NK-92 treated with Interleukin-12 subunit alpha and Interleukin-12 subunit beta, amount 100 ng/mL, for 24 hours (cell line): ENCODE measurements at places on chromosomes 3 and 15.

GRCh38 chr15:41970456-41970855 is 1.9 kb downstream of the EHD4 start:
- DNase-seq: no peak

DNA sequence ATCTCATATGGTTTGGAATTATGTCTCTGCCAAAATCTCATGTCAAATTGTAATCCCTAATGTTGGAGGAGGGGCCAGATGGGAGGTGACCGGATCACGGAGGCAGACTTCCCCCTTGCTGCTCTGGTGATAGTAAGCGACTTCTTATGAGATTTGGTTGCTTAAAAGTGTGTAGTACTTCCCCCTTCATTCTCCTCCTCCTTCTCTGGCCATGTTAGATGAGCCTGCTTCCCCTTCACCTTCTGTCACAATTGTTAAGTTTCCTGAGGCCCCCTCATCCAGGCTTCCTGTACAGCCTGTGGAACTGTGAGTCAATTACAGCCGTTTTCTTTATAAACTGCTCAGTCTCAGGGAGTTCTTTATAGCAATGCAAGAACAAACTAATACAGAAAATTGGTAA is 51.1 kb downstream of the NEDD4 start:
- no peak for DNase-seq

- no peak for DNase-seq
Measured at GRCh38 chr15:41258750-41259471, 27.8 kb downstream of the CHP1 start.

DNA sequence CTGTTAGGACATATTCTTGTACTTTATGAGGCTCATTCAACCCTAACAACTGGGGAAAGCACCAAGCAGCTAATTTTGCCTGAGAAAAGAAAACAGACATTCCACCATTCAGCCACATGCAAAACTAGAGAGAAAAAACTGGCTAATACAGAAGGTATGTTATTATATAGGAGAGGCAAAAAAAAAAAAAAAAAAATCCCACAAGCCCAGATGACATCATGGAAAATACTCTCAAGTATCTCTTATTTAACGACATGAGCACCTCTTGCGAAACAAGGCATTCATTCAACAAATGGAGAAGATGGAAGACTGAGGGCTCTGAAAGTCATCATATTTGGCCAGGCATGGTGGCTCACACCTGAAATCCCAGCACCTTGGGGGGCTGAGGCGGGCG is 61.5 kb downstream of the PRICKLE2 start:
- no peak for DNase-seq

DNA sequence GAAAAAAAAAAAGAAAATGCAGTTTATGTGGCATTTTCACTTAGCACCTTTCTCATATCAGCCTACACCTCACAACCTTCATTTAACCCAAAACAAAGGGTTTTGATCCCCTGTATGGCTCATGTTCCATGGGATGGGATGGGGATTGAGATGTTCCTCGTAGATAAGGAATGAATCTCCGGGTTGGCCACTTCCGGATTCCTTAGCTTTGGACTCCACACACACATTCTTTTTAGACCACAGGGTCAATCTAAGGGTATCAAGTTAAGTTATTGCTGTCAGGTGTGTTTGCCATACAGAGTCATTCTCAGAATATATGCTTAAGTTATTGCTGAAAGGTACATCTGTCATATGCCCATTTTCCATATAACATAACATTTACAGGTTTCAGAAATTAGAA is 301.4 kb upstream of the TGFBR2 start:
- no peak for DNase-seq

GRCh38 chr3:143428294-143428693 is 308.7 kb downstream of the CHST2 start:
- no peak for DNase-seq

DNA sequence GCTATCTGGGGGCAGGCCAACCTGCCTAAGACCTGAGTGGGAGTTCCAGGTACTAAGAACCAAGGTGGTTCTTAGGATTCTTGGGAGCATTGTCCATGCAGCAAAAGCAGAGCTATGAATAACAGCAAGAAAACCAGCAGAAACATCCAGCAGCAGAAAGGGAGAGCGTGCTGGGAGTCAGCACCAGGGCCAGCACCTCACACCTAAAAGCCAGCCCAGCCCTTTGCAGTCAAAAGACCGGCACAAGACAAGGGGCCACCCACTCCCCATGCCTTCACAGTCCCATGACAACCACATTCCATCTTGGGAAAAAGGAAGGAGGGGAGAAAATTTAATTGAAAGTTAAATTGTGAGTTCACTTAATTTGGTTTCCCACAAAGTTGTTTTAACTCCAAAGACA is 364.9 kb downstream of the AGBL1 start:
- DNase-seq: no peak

- DNase-seq: no peak
Measured at GRCh38 chr3:82707035-82707434, 945.6 kb upstream of the GBE1 start.

GRCh38 chr15:72825829-72826228 is 42.3 kb upstream of the ADPGK start:
- no peak for DNase-seq

DNA sequence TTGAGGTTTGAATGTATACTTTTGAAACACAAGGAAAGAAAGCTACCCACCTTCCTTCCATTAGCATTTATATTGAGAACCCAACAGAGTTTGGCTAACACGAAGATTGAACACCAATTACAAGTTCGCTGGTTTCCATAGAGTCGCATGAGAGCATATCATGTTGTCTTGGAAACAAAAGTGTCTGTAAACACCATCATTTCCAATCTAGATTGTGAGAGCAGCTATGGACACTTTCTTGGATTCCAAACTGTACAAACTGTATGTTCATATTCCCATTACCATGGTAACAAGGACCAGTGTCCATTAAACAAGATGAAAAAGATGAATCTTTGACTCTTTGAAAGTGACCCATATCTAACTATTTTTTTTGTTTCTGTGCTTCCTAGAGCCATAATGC is 529.9 kb upstream of the ROBO1 start:
- no peak for DNase-seq

- no peak for DNase-seq
Measured at GRCh38 chr3:25683882-25684281, 19.2 kb upstream of the TOP2B start.

DNA sequence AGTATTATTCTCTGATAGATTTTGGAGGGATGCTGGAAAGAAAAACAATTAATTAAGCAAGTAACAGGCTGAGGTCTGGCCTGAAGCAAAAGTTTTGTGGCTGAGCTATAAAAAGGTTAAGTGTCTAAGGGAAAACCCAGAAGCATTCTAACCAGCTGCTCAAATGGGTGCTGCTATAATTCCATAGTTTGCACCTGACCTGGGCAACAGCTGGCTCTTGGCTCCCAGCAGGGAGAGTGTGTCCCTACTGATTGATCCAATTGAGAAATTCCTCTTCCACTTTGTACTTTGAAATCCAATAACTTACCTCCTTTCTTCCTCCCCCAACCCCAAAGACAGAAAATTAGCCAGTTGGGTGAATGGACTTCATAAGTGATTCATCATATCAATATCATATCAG is 27.7 kb upstream of the SMAD3 start:
- no peak for DNase-seq

GRCh38 chr3:104547031-104547430 is 819.7 kb upstream of the ALCAM start:
- DNase-seq: no peak

DNA sequence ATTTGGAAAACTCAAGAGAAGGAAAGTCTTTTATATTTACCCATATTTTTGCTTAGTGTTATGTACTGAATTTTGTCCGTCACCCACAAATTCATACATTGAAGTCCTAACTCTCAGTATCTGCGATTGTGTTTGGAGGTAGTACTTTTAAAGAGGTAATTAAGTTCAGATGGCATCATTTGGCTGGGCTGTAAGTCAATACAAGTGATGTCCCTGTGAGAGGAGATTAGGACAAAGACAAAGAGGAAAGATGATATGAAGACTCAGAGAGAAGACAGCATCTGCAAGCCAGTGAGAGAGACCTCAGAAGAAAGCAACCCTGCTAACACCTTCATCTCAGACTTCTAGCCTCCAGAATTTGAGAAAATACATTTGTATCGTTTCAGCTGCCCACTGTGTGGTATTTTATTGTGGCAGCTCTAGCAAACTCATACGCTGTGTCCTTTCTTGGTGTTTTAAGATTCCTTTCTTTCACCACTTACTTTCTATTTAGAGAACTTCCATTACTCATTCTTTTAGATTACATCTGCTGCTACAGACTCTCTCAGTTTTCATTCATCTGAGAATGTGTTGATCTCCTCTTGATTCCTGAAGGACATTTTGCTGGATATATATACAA is 17.0 kb downstream of the LRCH3 start:
- DNase-seq: no peak

- no peak for DNase-seq
Measured at GRCh38 chr3:107236655-107237337, 140.4 kb upstream of the CCDC54 start.

GRCh38 chr3:151009981-151010380 is 37.5 kb upstream of the CLRN1 start:
- DNase-seq: no peak

DNA sequence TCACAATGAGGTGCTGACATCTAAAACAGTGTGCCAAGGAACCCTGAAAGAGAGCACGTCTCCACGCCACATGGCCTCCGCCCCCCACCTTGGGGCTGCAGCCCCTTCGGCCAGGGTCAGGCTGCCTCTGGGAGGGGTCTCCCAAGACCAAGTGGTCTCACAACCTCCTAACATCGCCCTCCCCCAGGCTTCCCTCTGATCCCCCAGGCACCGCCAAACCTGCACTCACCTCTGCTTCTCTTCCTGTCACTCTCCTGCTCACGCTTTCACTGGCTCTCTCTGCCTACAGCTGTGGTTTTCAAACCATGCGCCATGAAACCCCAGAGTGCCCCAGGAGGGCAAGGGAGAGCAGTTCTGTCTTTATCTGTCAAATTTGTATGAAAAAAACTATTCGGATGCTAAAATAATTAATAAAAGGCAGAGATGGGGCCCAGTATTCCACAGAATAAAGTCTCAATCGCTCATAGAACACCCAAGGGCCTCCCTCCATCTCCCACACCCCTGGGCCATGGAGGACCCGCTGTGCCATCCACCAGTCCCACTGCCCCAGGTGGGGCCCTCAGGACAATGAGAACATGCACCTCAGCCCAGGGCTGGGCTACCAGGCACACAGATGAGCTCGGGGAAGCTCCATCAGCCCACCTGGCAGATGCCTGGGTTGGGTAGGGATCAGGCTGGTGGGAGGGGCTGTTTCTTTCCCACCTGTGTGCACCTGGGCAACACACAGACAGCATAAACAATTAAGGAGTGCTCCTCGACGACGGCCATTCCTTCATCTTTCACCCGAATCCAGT is 21.5 kb downstream of the CYFIP1 start:
- DNase-seq: no peak

DNA sequence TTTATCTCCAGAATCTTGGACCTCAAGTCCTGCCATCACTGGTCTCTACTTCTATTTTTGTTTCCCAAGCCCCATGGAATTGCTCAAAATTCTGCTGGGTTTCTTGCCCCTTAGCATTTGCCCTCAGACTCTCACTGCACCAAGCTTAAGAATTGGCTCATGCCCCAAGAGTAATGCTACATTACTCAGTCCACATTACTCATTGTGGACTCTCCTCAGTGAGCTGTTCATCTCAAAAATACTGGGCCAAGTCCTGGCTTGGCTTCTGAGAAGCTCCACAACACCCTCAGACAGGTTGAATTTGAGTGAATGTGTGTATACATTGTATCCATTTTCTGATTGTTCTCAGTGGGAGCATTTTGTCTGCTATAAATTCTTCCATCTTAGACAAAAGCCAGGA is 364.4 kb upstream of the ARHGEF26 start:
- no peak for DNase-seq

GRCh38 chr3:72538070-72538745 is 310.0 kb downstream of the SHQ1 start:
- no peak for DNase-seq

DNA sequence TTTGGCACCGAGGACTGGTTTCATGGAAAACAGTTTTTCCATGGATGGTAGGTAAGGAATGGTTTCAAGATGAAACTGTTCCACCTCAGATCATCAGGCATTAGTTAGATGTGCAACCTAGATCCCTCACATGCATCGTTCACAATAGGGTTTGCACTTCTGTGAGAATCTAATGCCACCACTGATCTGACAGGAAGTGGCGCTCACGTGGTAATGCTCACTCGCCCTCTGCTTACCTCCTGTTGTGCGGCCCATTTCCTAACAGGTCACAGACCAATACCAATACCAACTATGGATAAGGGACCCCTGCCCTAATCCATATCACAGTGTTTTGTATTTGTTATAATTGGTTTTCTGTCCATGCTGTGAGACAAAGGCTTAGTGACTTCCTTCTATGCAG is 58.9 kb downstream of the SLMAP start:
- DNase-seq: peak; percentile 9

DNA sequence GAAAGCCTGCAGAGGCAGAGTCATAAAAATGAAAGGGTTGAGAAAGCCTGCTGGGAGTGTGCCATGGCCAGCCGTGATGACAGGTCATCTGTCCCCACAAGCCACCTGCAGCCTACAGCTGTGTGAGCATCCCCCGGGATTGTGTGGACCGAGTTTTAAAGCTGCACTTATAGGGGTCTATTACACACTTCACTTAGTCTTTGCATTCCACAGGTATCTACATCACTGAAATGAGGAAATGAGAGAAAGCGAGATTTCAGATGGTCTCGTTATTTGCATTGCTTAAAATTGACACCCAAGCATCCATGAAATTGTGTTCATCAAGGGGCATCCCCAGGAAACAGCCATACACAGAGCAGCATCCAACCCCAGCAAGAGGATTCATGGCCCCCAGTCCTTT is 137.6 kb upstream of the TRIM42 start:
- no peak for DNase-seq

- no peak for DNase-seq
Measured at GRCh38 chr3:72657666-72658065, 190.6 kb downstream of the SHQ1 start.

DNA sequence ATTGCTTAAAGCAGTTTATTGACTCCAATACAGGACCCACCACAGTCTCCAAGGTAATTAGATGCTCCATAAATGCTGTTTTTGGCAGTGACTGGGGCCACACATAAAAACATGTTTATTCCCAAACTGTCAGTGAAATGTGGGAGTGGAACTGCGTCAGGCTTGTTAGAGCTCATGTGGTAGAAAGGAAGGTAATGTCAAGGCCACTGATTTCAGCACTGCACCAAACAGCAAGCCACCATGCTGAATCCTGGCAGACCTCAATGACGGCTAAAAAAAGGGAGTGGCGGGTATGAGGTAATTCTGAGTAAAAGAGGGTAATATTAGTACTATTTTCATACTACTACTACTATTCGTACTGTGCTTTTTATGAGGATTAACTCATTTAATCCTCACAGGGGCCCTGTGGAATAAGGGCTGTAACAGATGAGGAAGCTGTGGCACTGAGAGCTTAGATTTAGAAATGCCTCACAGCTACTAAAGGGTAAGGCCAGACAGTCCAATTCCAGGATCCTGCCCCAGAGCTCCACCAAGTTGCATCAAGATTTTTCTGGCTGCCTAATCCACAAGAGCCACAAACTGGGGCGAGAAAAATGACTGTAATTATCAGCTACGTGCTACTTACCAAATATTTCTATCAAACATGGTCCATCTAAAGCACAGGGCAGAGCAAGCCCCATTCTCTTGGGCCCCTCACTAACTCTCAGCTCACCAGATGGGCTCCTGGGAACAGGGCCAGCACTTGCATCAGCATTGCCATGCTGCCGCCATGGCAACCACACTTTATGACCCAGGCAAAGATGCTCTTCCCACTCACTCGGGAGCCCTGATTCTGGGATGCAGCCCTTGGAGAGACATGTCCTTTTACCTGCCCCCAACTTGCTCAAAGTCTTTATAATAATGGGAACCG is 83.6 kb upstream of the SPATA12 start:
- DNase-seq: no peak
